ENCODE measurements at places on chromosomes 4 and X.
A peak's percentile ranks its signal among the peaks of the same experiment; 100 is the strongest.

- no peak overlapping the region for H3K27ac ChIP-seq
- H3K4me3 ChIP-seq: no peak overlapping the region
- no peaks in the 10 kb centered on the region for H3K27me3 ChIP-seq
- H3K36me3 ChIP-seq: no peaks in the 10 kb centered on the region
These were observed 9.4 kb downstream of the KLF3 start for GRCh38 chr4:38673130-38673978.

GRCh38 chrX:47579537-47579936 is 2.7 kb upstream of the TIMP1 start:
- no peaks in the 10 kb centered on the region for H3K27me3 ChIP-seq
- H3K27ac ChIP-seq: no peak overlapping the region
- H3K4me1 ChIP-seq: no peaks in the 10 kb centered on the region
- no peaks in the 10 kb centered on the region for H3K36me3 ChIP-seq
- no peak overlapping the region for H3K4me3 ChIP-seq

DNA sequence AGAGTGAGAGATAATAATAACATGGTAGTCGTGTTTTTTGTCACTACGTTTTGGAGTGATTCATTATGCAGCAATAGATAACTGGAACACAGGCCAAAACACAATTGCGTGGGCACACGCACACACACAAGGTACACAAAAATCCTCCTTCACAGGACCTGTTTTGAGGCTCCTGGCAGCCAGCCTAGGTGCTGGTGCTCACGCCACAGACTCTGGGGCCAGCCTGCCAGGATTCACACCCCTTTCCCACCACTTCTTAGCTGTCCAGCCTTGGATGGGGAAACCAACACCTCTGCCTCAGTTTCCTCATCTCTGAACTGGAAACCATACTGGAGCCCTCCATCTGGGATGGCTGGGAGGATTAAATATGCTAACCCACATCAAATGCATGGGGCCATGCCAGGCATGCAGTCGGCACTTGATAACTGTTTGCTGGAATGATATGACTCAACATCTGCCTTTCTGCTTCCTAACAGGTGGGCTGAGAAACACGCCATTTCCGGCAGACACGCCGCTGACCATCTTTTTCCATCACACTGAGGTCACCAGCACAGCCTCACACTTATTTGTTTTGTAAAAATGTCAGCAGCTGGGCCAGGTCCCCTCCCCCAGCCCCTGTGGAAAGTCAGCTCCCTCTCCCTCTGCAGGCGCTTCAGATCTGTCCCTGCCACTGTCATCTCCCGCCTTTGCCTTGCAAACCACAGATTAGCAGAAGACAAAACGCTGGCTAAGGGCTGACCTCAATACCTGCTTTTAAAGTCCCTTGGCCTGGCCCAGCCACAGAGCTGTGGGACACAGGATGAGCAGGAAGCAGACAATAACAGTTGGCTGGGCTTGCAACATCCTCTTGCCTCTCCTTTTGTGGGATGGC is 237.5 kb downstream of the BCOR start:
- no peaks in the 10 kb centered on the region for H3K27me3 ChIP-seq
- DNase-seq: peak; percentile 91
- peak overlapping the region; percentile 51 for H3K27ac ChIP-seq
- H3K4me3 ChIP-seq: no peak overlapping the region

- DNase-seq: no peak
- H3K27me3 ChIP-seq: no peaks in the 10 kb centered on the region
- no peak overlapping the region for H3K4me3 ChIP-seq
- peaks cover 2% of the 10 kb centered on the region for H3K36me3 ChIP-seq
These were observed 33.4 kb downstream of the EGF start for GRCh38 chr4:109946120-109946519.

DNA sequence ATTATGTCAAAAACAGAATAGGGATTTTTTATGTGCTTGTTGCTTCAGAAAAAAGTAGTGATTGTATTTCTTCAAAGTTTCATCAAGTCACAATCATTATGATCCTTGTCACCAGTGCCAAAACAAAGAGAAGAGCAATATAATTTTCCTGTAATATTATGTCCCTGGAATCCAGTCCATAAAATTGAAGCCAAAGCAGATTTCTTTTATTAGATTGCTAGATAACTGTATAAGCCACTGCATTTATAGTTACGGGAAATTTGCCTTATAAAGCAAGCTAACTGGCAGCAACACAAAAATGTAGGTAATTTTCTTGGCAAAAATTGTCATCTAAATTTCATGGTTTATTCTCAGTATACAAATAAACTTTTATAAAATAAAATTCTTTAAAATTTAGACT is 296.1 kb upstream of the ANKRD50 start:
- no peaks in the 10 kb centered on the region for H3K27me3 ChIP-seq
- no peak for DNase-seq
- no peaks in the 10 kb centered on the region for H3K36me3 ChIP-seq
- H3K4me1 ChIP-seq: no peaks in the 10 kb centered on the region

GRCh38 chrX:71052721-71053120 is 15.4 kb downstream of the SNX12 start:
- H3K27ac ChIP-seq: no peak overlapping the region
- H3K36me3 ChIP-seq: no peaks in the 10 kb centered on the region
- peak overlapping the region; percentile 42 for H3K4me3 ChIP-seq
- DNase-seq: no peak
